Stimulated activated CD4-positive, alpha-beta T cell treated with anti-CD3 and anti-CD28 coated beads, Interleukin-12 subunit alpha, Interleukin-12 subunit beta, amount 100 ng/mL, for 24 hours (primary cell): ENCODE measurements at places on chromosomes 1 and 21.

- DNase-seq, result no peak
These were observed 10.0 kb downstream of the MAP3K21 start for GRCh38 chr1:233337505-233337904.

GRCh38 chr1:93828367-93828755, 50.6 kb downstream of the DNTTIP2 start:
- DNase-seq, result no peak

DNA sequence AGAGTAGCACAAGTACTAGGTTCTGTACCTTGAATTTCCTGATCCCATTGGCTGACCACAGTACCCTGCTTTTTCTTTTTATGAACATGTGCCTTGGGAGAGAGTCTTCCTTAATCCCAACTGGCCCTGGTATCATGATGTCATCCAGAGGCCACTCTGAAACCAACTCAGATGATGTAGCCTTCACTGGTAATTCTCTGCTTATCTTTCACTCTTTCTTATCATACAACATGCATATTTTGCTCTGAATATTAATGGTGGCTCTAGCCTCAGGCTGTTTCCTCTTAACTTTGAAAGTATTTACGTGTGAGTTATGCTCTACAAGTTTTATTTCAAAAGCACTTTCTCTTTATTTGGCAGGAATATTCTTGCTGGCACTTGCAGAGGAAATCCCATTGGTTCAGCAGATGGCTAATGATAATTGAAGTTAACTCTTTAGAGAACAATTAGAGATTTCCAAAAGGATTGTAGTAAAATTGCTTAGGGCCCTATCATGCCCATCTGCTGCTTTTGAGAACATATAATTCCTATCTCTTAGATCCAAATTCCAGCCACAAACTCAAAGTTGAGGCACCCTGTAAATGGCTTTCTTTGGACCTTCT, 86.1 kb downstream of the PTGER3 start:
- no peak for DNase-seq

- DNase-seq, result no peak
These were observed 121.9 kb downstream of the CRYAA start for GRCh38 chr21:43290421-43291346.

DNA sequence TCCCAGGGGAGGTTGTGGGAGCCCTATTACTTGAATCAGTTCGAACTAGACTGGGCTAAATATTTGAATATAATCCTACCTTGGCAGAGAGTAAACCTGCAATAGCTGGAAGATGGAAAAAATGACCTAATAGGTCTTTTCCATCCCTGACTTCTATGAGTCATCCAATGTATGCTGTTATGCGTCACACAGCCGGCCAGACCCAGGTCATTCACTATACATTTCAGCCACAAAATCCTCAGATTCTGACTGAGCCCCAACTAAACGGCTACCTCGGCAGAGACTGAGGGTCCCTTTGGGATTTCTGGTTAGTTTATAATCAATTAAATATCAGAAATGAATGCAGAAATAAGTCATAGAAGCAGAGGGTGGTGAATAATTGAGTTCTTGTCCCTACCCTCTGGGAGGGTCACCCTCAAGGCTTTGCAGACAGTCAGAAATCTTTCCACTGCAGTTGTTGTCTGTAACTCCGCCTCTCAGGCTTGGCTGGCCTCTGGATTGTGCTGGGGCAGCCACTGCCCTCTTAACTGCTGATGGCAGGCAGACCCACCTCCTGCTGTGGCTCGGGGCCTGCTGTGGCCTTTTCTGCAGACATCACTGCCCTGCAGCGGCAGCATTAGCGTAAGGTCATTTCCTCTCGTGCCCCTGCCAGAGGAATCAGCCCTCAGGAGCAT, 240.5 kb downstream of the TGFB2 start:
- no peak for DNase-seq

GRCh38 chr21:33908760-33909159, 6.8 kb downstream of the ATP5PO start:
- no peak for DNase-seq

DNA sequence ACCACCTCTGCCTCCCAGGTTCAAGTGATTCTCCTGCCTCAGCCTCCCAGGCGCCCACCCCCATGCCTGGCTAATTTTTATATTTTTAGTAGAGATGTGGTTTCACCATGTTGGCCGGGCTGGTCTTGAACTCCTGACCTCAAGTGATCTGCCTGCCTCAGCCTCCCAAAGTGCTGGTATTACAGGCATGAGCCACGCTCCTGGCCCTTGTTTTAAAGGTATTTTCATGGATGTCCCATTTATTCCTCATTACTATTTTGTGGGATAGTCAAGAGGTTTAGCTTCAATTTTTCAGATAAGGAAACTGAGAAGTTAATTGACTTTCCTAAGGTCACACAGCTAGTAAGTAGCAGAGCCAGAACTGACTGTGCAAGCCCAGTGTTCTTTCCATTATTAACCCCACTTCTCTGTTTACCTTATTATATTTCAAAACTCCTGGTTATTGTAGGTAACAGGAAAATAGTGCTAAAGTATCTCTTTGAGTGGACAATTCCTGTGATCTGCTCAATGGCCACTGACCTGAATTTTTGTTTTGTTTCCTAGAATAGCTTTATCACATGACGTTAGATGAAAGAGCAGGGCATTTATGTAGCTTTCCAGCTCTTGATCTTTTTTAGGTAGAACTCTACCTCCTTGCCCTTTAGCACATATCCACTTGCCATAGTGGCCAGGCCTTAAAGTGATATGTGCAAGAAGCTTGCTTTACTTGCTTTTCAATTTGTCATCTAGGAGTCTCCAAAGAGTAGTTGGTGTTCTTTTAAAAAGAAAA, 13.6 kb downstream of the ZYG11B start:
- DNase-seq, result no peak

GRCh38 chr1:67355745-67356424, 48.2 kb downstream of the IL12RB2 start:
- no peak for DNase-seq

GRCh38 chr1:221718381-221719277, 23.3 kb downstream of the DUSP10 start:
- DNase-seq, result no peak

DNA sequence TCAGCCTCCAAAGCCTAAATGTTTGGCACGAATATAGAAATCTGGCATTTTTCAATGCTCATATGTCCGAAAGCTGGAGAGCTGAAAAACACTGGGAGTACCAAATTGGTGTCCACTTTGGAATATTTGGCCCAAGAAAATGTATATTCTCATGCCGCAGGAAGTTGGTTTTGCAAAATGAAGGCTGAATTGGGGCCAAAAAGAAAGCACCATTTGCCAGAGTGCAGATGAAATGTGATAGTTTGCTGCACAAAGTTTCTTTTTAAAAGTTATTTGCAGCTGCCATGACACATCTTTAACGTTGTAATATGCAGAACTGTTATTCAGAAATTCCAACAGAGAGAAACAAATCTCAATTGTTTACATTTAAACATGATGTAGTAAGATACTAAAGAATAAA, 124.2 kb upstream of the LYPLAL1 start:
- no peak for DNase-seq

DNA sequence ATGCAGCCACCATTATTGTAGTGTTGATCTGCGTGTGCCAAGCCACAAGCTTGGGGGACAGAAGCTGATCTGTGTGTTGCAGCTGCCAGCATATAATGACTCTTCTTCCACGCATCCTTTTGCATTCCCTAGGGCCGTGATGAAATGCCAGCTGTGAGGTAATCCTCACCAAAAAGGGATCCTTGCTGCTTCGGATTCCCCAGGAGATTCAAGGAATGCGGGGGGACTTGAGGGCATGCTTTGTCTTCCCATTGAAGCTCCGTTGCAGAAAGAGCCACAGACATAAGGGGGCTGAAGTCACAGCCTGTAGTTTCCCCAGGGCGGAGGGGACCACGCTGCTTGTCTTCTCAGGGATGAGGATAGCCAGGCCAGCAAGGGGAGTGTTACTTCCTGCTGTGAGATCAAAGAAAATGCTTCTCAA, 281.6 kb upstream of the FMN2 start:
- no peak for DNase-seq

DNA sequence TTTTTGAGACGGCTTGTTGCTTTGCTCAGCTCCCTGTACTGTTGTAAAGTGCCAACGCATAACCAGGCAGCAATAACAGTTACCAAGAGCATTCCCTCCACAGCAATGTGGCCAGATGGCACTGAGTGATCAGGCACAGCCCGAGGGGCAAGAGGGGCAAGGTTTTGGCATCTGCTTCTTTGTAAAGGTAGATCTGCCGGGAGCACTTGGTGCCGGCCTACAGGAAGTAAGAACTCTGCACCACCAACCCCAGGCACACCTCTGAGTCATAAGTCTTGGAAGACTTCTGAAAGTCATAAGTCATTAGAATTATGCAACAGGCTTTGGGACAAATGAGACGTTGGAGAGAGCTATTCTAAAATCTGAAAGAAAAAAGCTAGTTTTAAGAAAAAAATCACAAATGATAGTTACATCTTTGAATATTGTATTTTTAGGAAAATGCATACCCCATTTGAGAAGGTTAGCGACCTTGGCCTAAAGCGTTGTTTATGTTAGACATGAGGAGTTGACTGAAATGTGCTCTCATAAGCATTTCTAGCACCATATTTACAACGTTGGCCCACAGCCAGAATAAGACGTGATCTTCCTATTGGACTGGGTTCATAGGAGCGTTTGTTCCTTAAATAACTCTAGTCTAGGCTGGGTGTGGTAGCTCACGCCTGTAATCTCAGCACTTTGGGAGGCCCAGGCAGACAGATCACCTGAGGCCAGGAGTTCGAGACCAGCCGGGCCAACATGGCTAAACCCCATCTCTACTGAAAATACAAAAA, 37.7 kb upstream of the MAP10 start:
- DNase-seq, result no peak
